Tibial nerve (tissue), 4 donors: ENCODE measurements at places on chromosomes 1 and 21. TPM values are rescaled to one million over a fixed set of nuclear protein-coding genes. Genes with fewer than 3 reads are reported as not detected.

Gene EPHB2
- total RNA-seq: 12.6 TPM

Gene OR2T29
- not detected for total RNA-seq

Gene AGO4
- total RNA-seq: 13.8 TPM

Gene CTTNBP2NL
- total RNA-seq: 21.9 TPM

Gene CYP2J2
- 14.0 TPM for total RNA-seq

Gene NTMT2
- total RNA-seq: not detected

Gene EEIG2
- total RNA-seq: 17.1 TPM

Gene GNPAT
- 31.0 TPM for total RNA-seq

Gene MSH4
- total RNA-seq: 0.44 TPM

Gene TNFRSF9
- 0.60 TPM for total RNA-seq

Gene AGBL4
- 0.44 TPM for total RNA-seq

Gene OR2L8
- 0.63 TPM for total RNA-seq

Gene C1QTNF12
- total RNA-seq: 3.0 TPM

Gene CNTN2
- total RNA-seq: 6.1 TPM

DNA sequence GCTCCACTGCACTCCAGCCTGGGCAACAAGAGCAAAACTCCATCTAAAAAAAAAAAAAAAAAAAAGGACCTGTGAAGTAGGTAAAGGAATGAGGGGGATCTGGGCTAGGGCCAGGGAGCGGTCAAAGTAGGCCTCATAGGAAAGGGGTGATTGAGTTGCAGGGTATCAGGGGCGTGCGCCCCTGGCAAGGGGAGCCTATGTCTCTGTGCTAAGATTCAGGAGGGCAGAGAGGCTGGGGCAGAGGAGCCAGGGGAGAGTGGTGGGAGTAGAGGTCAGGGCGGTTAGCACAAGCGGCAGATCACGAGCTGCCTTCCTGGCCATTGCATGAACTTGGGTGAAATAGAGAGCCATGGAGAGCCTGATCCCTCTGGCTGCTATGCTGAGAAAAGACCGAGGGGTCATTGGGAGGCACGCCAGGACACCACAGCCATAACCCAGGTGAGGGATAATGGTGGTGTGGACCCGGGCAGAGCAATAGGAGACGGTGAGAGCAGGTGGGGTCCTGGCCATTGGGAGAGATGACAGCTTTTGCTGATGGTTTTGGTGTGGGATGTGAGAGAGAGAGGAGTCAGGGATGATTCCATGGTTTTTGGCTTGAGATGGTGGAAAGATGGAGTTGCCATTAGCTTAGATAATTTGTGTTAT, 30.6 kb upstream of the CSF1 start:
- H3K36me3 ChIP-seq: no peaks in the 10 kb centered on the region
- H3K4me3 ChIP-seq: no peak overlapping the region
- peak overlapping the region; percentile 96 for H3K27ac ChIP-seq
- peaks cover 19% of the 10 kb centered on the region for H3K4me1 ChIP-seq
- DNase-seq: no peak

DNA sequence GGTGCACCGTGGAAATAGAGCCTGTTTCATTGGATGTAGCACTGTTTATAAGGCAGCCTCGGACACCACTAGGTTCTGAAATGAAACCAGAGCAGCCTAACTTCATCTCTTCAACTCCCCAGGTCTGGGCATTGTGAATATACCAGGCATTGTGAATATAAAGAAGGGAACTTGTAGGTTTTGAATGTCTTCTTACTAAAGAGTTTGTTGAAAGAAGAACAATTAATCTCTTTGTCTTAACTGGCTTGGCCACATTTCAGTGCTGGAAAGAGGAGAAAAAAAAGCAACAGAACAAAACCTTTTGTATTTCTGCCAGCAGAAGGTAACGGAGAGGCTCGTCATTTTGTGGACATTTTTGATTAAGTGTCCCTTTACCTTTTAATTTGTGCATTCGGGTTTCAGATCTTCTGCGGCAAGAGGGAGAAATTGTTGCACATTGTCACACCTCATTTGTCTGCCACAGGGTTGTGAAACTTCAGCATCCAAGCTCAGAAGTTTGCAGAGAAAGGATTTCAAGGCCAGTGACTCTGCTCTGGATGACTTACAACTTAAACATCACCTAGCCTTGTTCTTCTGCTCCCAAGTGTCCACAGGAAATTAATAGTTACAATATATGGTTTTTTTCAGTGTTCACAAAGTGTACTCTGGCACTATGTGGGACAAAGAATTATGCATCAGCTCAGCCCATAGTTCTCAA, 158.3 kb downstream of the KAZN start:
- no peak overlapping the region for H3K27ac ChIP-seq
- H3K27me3 ChIP-seq: no peaks in the 10 kb centered on the region
- H3K4me3 ChIP-seq: no peak overlapping the region
- no peaks in the 10 kb centered on the region for H3K36me3 ChIP-seq

DNA sequence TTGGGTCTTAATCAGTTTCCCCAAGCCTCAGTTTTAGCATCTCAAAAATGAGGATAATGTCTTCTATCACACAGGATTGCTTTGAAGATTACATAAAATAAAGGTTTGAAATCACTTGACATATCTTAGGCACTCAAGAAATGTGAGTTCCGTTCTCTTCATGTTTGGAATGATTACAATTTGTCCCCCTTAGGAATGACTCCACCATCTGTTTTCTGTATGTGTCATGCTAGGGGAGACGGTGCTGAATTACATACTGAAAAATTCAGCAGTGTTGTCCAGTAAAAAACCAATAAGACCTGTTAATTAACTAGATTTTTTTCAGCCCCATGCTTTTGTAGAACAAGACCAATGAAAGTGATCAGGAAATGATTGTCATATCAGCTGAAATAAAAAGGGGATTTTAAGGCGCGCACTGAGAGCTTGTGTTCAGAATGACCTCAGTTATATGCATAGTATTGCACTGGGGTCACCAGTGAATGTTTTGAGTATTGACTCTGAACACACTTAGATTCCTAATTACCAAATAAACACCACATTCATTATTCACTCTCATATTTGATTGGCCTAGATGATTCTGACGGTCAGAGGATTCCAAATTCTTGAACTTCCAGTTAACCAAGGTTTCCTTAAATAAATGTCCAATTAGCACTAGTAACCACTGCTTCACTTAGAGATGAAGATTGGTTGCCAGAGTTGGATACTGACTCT, 114.5 kb upstream of the KCNK2 start:
- H3K27ac ChIP-seq: no peak overlapping the region
- H3K36me3 ChIP-seq: no peaks in the 10 kb centered on the region
- H3K27me3 ChIP-seq: no peaks in the 10 kb centered on the region
- no peak for DNase-seq

- H3K27ac ChIP-seq: no peak overlapping the region
- H3K27me3 ChIP-seq: no peaks in the 10 kb centered on the region
- H3K4me3 ChIP-seq: no peak overlapping the region
- no peaks in the 10 kb centered on the region for H3K36me3 ChIP-seq
These were observed 49.9 kb downstream of the COL11A1 start for GRCh38 chr1:103058391-103058790.

DNA sequence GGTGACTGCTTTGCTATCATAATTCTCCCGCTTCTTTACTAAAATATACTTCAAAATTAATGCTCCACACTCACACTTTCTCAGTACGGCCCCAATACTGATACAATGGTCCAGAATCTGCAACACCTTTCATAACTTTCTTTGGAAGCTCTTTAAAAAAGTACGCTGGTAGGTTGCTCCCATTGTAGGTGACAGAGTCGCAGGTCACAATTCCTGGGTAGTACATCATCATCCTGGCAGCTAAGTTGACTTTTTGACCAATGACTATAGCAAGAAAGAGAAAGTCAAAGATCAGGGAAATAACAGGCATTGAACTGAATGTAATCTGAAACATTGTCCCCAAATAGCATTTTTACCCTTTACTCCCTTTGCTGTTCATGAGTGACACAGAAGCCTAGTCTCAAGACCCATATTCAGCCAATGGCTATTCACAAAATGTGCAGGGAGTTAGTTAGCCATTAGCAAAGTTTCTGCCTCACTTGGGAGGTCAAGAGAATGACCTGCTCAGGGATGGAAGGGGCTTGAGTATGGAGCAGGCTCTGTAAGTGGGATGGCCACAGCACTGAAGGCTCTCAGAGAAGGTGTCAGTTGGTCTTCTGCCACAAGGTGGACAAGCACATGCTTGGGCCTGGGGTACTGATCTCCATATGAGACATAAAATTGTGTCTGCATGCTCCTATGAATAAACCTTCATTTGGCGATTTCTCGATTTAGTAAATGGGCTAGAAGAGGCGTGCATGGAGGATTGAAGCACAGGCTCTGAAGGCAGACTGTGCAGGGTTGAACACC, 35.4 kb downstream of the ADCY10 start:
- no peak overlapping the region for H3K4me3 ChIP-seq
- H3K36me3 ChIP-seq: no peaks in the 10 kb centered on the region
- DNase-seq: no peak

DNA sequence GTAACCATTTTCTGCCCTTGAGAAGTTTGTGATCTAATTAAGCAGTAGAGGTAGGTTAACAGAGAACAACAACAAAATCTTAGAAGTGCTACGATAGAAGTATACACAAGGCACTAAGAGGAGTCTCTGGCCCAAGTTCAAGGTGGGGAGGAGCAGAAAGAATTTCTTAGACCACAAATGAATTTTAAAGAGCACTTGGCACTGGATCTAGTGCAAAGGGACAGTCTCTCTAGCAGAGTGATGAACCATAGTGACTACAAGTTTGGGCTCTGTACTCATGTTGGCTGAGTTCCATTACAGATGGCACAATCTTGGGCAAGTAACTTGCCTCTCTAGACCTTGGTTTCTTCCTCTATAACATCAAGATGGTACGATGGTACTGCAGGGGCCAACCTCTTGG, 33.3 kb upstream of the PIGC start:
- no peaks in the 10 kb centered on the region for H3K36me3 ChIP-seq
- H3K27ac ChIP-seq: no peak overlapping the region
- H3K4me3 ChIP-seq: no peak overlapping the region
- peaks cover 11% of the 10 kb centered on the region for H3K4me1 ChIP-seq
- DNase-seq: no peak

GRCh38 chr1:152983743-152984142, at the start of gene SPRR1A:
Gene SPRR1A, plus strand, starts transcription at chr1:152984081. Its CDS starts 1,150 bp downstream, at chr1:152985231.
- no peaks in the 10 kb centered on the region for H3K36me3 ChIP-seq
- H3K27me3 ChIP-seq: no peaks in the 10 kb centered on the region
- H3K27ac ChIP-seq: no peak within 1 kb of the TSS
- no peaks in the 10 kb centered on the region for H3K4me1 ChIP-seq

- no peak overlapping the region for H3K4me3 ChIP-seq
- no peaks in the 10 kb centered on the region for H3K27me3 ChIP-seq
- no peak overlapping the region for H3K27ac ChIP-seq
- DNase-seq: no peak
- no peaks in the 10 kb centered on the region for H3K4me1 ChIP-seq
These were observed 13.8 kb upstream of the SDHB start for GRCh38 chr1:17067465-17068240.

- no peaks in the 10 kb centered on the region for H3K27me3 ChIP-seq
- no peak for DNase-seq
- H3K27ac ChIP-seq: no peak overlapping the region
- no peaks in the 10 kb centered on the region for H3K36me3 ChIP-seq
These were observed 522.3 kb downstream of the COL11A1 start for GRCh38 chr1:102586022-102586421.

DNA sequence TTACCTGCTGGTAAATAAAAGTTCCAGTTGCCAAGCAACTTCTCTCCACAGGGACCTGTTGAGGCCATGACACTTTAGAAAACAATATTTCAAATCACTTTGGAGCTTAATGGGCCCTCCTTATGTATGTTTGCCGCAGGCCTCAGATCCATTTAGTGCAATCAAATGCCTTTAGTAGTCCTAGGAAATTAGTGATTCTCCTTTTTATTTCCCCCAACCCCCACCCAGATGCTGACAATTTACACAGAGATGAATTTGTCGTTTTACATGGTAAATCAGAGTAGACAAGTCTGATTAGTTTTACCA, 83.6 kb downstream of the CLIC4 start:
- peaks cover 65% of the 10 kb centered on the region for H3K4me1 ChIP-seq
- peak overlapping the region; percentile 79 for H3K27ac ChIP-seq
- no peaks in the 10 kb centered on the region for H3K36me3 ChIP-seq

- H3K27me3 ChIP-seq: no peaks in the 10 kb centered on the region
- no peak overlapping the region for H3K27ac ChIP-seq
- no peaks in the 10 kb centered on the region for H3K36me3 ChIP-seq
These were observed 431.0 kb downstream of the DPYD start for GRCh38 chr1:97489834-97490233.

DNA sequence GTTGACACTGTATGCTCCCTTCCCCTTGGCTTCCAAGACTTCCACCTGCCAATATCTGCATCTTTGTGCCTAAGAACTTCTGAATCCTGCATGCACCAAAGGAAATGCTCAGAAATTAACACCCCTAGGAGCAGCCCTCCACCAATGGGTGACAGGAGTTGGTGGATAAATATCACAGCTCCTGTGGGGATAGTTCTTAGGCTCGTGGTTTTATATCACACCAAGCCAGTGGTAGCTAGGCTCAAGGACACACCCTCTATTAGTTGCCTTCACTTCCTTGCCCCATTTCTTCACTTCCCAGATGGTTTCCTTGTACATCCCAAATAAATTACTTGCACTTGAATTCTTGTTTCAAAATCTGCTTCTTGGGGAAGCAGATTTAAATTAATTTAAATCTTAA, 16.9 kb upstream of the CDC14A start:
- H3K36me3 ChIP-seq: no peaks in the 10 kb centered on the region
- H3K27me3 ChIP-seq: no peaks in the 10 kb centered on the region
- DNase-seq: no peak
- H3K4me3 ChIP-seq: no peak overlapping the region

GRCh38 chr1:173082913-173083312, 32.2 kb upstream of the TNFSF18 start:
- no peak overlapping the region for H3K4me3 ChIP-seq
- no peak overlapping the region for H3K27ac ChIP-seq
- DNase-seq: no peak
- no peaks in the 10 kb centered on the region for H3K36me3 ChIP-seq
- H3K4me1 ChIP-seq: no peaks in the 10 kb centered on the region
- no peaks in the 10 kb centered on the region for H3K27me3 ChIP-seq

GRCh38 chr1:175566247-175566646, 177.1 kb downstream of the TNR start:
- no peaks in the 10 kb centered on the region for H3K36me3 ChIP-seq
- no peaks in the 10 kb centered on the region for H3K4me1 ChIP-seq
- no peak for DNase-seq
- H3K27ac ChIP-seq: no peak overlapping the region
- no peaks in the 10 kb centered on the region for H3K27me3 ChIP-seq

DNA sequence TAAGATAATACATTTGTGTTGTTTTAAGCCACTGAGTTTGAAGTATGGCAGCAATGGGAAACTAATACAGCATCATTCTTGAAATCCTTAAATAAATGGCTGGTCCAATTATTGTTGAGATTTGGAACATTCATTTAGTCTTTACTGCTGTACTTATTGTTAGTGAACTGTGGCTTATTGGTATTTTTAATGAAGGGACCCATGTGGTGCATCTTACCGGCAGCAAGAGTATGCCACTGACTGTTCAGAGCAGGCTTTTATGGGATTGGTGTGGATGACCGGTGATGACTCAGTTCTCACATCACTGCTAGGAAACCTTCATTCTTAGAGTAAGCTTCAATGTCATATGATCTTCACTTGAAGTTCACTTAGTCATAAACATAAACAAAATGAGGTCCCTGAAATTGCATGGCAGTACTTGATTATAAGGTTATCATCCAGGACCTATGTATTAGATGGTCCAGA, 31.5 kb downstream of the PRKAA2 start:
- DNase-seq: no peak
- H3K27me3 ChIP-seq: no peaks in the 10 kb centered on the region
- H3K4me1 ChIP-seq: no peaks in the 10 kb centered on the region
- H3K36me3 ChIP-seq: no peaks in the 10 kb centered on the region
